ENCODE measurements at places on chromosomes 5 and 9. TPM values are rescaled to one million over a fixed set of nuclear protein-coding genes. Genes with fewer than 3 reads are reported as not detected.

Gene EIF4E1B
- total RNA-seq: not detected

Gene LOX
- 50.1 TPM for total RNA-seq

Gene PLEKHG4B
- 0.52 TPM for total RNA-seq

Gene FCN2
- total RNA-seq: 1.0 TPM

Gene SHISAL2B
- not detected for total RNA-seq

All from skeletal muscle tissue (tissue), 5 donors.